ENCODE measurements at places on chromosomes 7 and 10.

DNA sequence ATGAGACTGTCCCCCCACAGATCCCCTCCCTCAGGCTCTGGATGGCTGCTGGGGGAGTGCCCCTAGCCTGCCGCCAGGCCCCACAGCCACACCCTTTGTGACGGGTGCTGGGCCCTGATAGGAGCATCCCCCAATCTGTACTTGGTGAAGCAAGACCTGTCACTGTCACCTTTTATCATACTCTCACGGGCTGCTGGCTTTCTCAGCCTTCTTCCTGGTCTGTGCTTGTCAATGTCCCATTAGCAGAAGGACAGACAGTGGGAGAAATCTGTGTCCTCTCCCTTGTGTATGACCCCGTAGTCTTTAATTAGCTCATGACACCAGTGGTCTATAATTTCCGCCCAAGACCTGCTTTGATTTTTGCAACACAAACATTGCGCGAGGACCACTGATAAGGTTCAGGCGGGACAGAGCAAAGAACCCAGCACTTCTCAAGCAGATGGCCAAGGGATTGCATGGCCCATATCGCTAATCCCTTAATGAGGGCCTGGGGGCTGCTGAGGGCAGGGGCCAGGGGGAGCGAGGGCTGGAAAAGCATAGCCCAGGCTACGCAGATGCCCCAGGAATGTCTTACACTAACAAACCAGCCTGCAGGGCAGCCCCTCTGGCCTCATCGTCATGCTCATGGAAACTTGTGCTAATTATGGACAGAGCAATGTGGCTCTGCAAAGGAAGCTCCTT is 127.8 kb downstream of the PTPN20 start:
- DNase-seq: no peak

- DNase-seq: no peak
Measured at GRCh38 chr10:17216901-17217395, 11.1 kb upstream of the VIM start.

- no peak for DNase-seq
Measured at GRCh38 chr10:126110489-126111180, 214.3 kb downstream of the FANK1 start.

GRCh38 chr10:91935886-91936285 is 12.3 kb downstream of the BTAF1 start:
- DNase-seq: no peak

GRCh38 chr7:40682696-40683095 is 547.9 kb downstream of the SUGCT start:
- DNase-seq: no peak

DNA sequence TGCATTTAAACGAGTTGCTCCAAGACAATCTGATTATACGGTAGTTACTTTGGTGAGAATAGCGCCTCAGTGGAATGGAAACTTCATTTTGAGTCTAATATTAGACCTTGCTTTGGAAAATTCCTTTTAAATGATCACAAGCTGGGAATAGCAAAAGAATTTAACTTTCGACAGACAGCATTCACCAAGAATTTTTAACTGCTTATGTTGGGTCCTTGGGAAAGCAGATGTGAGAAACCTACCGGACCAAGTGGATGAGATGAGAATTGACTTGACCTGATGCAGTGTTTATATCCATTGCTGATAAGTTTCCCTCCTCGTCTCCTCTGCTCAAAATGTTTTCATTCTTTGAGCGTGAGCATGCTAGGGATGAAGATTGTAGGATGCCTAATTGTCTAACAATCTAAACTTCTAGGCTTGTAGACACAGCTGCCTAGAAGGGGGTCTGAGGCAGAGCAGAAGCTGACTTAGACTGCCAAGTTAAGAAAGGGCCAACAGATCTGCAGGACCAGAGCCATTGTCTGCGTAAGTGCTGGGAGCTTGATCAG is 126.9 kb downstream of the CNNM2 start:
- no peak for DNase-seq

- DNase-seq: peak; percentile 1
Measured at GRCh38 chr10:89164080-89164479, 43.0 kb downstream of the CH25H start.

GRCh38 chr10:20596065-20596755 is 300.9 kb downstream of the NEBL start:
- DNase-seq: no peak

GRCh38 chr7:116219834-116220233 is 9.5 kb downstream of the TES start:
- no peak for DNase-seq

- no peak for DNase-seq
Measured at GRCh38 chr10:64881257-64881656, 1360.1 kb downstream of the REEP3 start.

DNA sequence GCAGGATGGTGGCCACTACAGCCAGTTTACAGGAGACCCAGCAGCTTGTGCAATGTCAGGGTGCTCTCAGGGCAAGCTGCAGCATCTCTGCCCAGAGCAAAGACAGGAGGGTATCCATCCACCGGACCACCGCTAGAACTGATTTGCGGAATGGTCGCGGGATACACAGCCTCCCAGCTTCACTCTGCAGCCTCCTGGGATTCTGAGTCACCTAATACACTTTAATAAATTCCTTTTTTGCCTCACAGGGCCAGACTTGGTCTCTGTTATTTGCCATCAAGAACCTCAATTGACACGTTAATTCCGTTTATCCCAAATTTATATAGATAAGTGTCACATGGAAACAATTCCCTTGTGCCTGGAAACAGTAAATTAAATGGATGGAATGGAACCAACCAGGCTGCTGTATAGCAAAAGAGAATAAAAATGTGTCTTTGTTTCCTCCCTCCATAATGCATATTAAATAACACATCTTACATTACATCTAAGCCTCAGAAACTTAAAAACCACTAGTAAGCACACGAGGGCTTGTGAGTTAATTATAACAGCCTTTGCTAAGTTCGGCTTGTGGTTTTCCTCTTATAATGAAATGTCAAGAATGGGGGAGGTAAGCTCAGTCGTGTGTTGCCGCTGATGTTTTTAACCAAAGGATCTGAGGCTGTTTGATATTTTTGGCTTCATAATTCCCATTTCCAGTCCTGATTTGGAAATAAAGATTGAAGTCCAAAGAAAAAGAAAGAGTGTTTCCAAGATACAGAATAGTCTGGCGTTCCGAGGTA is 52.1 kb downstream of the ADRB1 start:
- DNase-seq: no peak

- DNase-seq: no peak
Measured at GRCh38 chr10:27819781-27820531, 74.3 kb upstream of the MKX start.

Data from C1 segment of cervical spinal cord (tissue), 14 donors.